Ascending aorta (tissue), 2 donors: ENCODE measurements at places on chromosomes 2 and 18.

- no peaks in the 10 kb centered on the region for H3K36me3 ChIP-seq
- no peaks in the 10 kb centered on the region for H3K27me3 ChIP-seq
- peaks cover 3% of the 10 kb centered on the region for H3K4me1 ChIP-seq
- H3K4me3 ChIP-seq, result no peak overlapping the region
- no peak overlapping the region for H3K27ac ChIP-seq
- DNase-seq, result no peak
Observed at GRCh38 chr18:63073481-63073880, 246.1 kb downstream of the BCL2 start.

GRCh38 chr18:22844190-22844589 lies 88.9 kb upstream of the RBBP8 start:
- no peak overlapping the region for H3K4me3 ChIP-seq
- H3K27ac ChIP-seq, result no peak overlapping the region
- no peaks in the 10 kb centered on the region for H3K27me3 ChIP-seq
- DNase-seq, result no peak

DNA sequence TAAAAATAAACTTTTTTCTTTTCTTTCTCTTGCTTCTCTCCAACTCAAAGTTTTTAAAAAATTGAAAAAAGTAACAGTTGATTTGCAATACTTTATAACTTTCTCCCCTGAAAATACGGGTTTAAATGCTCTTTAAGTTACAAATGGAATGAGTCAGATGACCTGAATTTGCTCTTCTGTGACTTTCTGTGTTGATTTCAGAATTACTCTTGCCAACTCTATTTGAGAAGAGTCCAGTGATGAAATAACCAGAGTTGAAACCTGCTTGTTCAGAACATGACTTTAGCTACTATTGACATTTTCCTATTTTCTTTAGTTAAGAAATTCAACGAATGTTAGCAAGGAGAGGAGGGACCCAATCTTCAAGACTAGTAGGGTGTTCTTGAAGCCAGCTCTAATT lies 146.1 kb upstream of the ZSWIM2 start:
- H3K4me1 ChIP-seq, result no peaks in the 10 kb centered on the region
- no peaks in the 10 kb centered on the region for H3K27me3 ChIP-seq
- H3K4me3 ChIP-seq, result no peak overlapping the region
- no peaks in the 10 kb centered on the region for H3K36me3 ChIP-seq
- H3K27ac ChIP-seq, result no peak overlapping the region

- no peaks in the 10 kb centered on the region for H3K36me3 ChIP-seq
- H3K4me1 ChIP-seq, result peaks cover 17% of the 10 kb centered on the region
- H3K27ac ChIP-seq, result peak overlapping the region; percentile 55
Observed at GRCh38 chr2:190637281-190637734, 11.6 kb upstream of the NAB1 start.

- no peaks in the 10 kb centered on the region for H3K4me1 ChIP-seq
- no peaks in the 10 kb centered on the region for H3K36me3 ChIP-seq
- no peaks in the 10 kb centered on the region for H3K27me3 ChIP-seq
- no peak for DNase-seq
- no peak overlapping the region for H3K27ac ChIP-seq
- no peak overlapping the region for H3K4me3 ChIP-seq
Observed at GRCh38 chr2:71513096-71513495, 59.7 kb downstream of the DYSF start.

GRCh38 chr2:159076241-159076640 lies 107.8 kb downstream of the TANC1 start:
- no peak for DNase-seq
- no peak overlapping the region for H3K4me3 ChIP-seq
- H3K36me3 ChIP-seq, result no peaks in the 10 kb centered on the region

GRCh38 chr2:156429211-156429610 lies 7.0 kb upstream of the GPD2 start:
- no peaks in the 10 kb centered on the region for H3K27me3 ChIP-seq
- peak overlapping the region; percentile 30 for H3K27ac ChIP-seq
- H3K4me3 ChIP-seq, result no peak overlapping the region

GRCh38 chr2:167404627-167405284 lies 516.5 kb downstream of the XIRP2 start:
- no peak overlapping the region for H3K27ac ChIP-seq
- H3K36me3 ChIP-seq, result no peaks in the 10 kb centered on the region
- H3K27me3 ChIP-seq, result no peaks in the 10 kb centered on the region
- DNase-seq, result no peak

GRCh38 chr2:207008105-207008990 lies 69.0 kb downstream of the CPO start:
- no peak overlapping the region for H3K4me3 ChIP-seq
- H3K27ac ChIP-seq, result no peak overlapping the region
- H3K27me3 ChIP-seq, result no peaks in the 10 kb centered on the region
- no peaks in the 10 kb centered on the region for H3K4me1 ChIP-seq
